ENCODE measurements at places on chromosomes 12 and 14. TPM values are rescaled to one million over a fixed set of nuclear protein-coding genes. Genes with fewer than 3 reads are reported as not detected.

DNA sequence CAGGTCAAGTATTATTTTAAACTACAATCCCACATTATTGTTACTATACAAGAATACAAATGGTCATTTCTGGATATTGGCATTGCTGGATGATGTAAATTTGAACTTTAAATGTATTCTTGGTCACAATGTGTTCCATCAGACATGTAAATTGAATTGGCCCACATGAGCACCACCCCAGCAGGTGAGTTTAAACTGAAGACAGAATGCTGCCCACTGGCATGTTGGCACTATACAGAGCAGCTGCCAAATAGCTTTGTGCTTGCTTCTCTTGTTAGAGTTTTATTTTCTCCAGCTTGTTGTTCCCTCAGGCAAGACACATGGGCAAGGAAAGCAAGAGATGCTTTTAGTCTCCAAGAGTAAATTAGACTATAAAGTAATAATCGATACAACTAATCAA lies 98.6 kb downstream of the C12orf50 start:
- no peak overlapping the region for H3K4me3 ChIP-seq
- DNase-seq = no peak
- no peak overlapping the region for H3K27ac ChIP-seq

- H3K4me1 ChIP-seq = no peaks in the 10 kb centered on the region
- H3K36me3 ChIP-seq = no peaks in the 10 kb centered on the region
- DNase-seq = no peak
- H3K27ac ChIP-seq = no peak overlapping the region
- no peak overlapping the region for H3K4me3 ChIP-seq
Measured at GRCh38 chr12:63020269-63020668, 85.3 kb upstream of the PPM1H start.

- H3K36me3 ChIP-seq = no peaks in the 10 kb centered on the region
- no peak overlapping the region for H3K27ac ChIP-seq
Measured at GRCh38 chr12:113891739-113892520, 74.2 kb downstream of the RBM19 start.

GRCh38 chr14:105844810-105845724 lies 318.7 kb downstream of the TMEM121 start:
- H3K4me3 ChIP-seq = no peak overlapping the region
- H3K36me3 ChIP-seq = no peaks in the 10 kb centered on the region
- H3K4me1 ChIP-seq = no peaks in the 10 kb centered on the region
- no peak for DNase-seq
- peaks cover 77% of the 10 kb centered on the region for H3K27me3 ChIP-seq
- no peak overlapping the region for H3K27ac ChIP-seq

DNA sequence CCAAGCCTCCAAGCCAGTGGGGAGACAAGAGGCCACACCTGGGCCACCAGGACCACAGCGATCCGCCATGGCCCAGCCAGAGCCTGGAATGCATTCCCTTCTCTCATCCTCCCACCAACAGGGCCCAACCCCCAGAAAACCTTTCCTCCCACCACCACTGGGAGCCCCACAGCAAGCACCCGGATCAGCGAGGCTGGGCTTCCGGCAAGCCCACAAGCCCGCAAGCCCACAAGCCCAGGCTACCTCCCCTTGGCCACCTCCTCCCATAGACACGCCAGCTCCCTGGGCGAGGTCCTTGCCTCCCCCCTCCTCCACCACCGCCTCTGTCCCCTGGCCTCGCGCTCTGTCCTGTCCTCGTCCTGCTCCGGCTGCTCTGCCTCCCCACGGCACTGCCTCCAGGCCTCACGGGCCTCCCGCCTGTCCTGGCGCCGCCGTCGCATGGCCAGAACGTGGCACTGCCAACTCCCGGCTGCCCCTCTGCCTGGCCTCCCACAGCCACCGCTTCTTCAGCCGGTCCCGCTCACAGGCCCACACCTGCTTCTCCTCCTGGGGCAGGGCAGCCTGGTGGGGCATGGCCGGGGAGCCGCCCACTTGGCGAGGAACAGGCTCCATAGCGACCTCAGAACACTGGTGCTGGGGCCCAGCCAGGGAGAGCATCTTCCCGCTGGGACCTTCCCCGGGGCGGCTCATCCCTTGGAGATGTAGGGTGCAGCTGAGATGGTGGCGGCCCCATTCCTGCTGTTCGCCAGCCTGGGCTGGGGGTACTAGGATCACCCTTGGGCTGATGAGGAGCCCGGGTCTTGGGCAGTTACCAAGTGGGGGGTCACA lies 5.6 kb downstream of the CDK2AP1 start:
- no peaks in the 10 kb centered on the region for H3K4me1 ChIP-seq
- peaks cover 44% of the 10 kb centered on the region for H3K36me3 ChIP-seq
- no peak overlapping the region for H3K27ac ChIP-seq
- no peak overlapping the region for H3K4me3 ChIP-seq
- H3K27me3 ChIP-seq = no peaks in the 10 kb centered on the region

DNA sequence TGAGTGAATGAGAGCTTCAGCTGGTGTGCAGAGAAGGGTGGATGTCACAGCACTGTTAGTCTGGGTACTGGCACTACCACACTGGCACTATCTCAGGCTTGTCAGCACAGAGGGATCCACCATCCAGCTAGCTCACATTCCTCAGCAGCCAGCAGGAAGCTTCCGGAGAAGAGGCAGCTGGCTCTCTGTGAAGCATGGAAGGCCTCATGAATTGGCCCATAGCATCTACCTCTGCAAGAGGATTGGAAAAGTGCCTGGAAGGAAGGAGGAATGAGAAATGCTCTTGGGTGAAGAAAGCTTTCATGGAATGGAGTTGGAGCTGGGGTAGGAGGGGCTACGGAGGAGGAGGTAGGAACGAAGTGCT lies 9.9 kb downstream of the KRT83 start:
- H3K27ac ChIP-seq = no peak overlapping the region
- peaks cover 19% of the 10 kb centered on the region for H3K27me3 ChIP-seq
- peaks cover 6% of the 10 kb centered on the region for H3K36me3 ChIP-seq

DNA sequence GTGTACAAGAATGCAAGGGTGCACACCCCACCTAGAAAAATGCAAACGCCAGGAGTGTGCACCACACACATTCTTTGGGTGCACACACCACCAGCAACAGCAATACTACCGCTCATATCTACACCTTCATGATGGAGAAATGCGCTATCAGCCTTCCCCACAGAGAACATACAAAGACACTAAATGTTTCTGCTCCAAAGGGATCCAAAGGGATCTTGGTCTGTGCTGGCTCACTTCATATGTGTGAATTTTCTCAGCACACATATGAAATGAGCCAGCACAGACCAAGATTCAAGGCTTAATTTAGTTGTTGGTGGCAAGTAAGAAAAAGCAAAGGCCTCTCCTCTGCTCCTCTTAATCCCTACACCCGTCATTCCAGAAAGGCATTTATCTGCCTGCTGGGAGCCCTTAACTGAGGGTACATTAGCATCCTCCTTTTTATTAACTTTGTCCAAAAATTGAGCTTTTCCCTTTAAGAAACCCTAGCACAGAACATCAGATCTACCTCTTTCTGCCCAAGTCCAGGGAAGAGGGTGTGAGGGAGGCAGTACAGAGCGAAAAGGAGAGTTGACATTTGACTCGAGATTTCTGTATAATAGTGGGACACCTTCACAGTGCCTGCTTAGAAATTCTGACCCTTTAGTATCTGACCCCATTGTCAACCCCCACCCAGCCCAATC lies 8.3 kb downstream of the BMP4 start:
- H3K27me3 ChIP-seq = no peaks in the 10 kb centered on the region
- peaks cover 25% of the 10 kb centered on the region for H3K36me3 ChIP-seq
- H3K4me3 ChIP-seq = no peak overlapping the region

The CCNK gene
- total RNA-seq = 82.8 TPM

The GLT8D2 gene
- not detected for total RNA-seq

The HOXC12 gene
- total RNA-seq = not detected

The TOMM20L gene
- not detected for total RNA-seq

The CLEC1A gene
- not detected for total RNA-seq

The SELPLG gene
- total RNA-seq = 0.76 TPM
